Epithelial cell of prostate (primary cell): ENCODE measurements at places on chromosomes 7 and 10.

- no peak for DNase-seq
Observed at GRCh38 chr7:92485974-92486373, 8.2 kb upstream of the ERVW-1 start.

- no peak for DNase-seq
Observed at GRCh38 chr10:56623064-56623463, 262.0 kb upstream of the ZWINT start.

GRCh38 chr7:26398427-26398755, 106.7 kb downstream of the SNX10 start:
- no peak for DNase-seq

DNA sequence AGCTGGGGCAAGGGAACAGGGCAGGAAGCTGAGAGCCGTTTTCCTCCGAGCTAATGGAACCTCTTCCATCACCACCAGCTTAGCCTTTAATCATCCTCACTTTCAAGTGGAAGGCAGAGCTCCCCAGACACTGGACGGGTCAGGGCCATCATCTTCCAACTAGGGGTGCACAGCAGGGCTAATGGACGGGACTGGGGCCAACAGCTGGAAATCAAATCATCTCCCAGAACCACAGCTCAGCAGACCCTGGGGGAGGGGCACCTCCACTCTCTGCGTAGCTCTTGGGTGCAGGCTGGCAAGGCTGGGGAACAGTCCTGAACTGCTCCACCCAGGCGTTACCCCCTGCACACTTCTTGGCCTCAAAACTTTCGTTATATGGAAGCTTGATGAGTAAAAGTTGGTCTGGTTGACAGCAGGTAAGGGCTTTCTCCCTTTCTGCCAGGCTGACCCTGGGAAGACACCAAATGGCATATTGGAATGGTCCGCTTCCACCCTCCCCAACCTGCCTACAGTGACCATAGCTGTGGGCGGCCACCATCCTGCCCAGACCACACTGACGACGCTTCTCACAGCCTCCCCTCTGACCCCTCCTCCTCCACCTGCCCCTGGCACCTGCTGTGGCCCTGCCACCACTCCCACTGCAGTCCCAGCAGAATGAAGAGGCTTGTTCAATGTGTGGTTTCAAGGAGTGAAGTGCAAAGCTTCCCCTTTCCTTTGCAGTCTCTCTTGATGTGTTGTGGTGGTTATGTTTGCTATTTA, 51.7 kb upstream of the RET start:
- DNase-seq: no peak

DNA sequence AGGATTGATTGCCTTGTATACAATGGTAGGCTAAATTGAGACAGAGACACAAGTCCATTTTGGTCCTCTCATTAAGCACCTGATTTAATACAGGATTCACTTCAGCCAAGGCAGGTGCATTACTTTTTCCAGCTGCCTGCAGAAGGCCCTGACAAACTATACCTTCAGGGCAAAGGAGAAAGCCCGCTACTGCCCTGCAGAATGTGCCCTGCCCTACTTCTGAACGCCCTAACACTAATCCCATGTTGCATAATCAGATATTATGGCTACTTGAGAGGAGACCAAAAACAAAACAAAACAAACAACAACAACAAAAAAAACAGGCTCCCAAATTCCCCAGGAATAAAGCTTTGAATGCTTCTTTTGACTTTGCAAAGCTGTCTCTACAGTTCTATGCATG, 116.9 kb upstream of the ABI1 start:
- no peak for DNase-seq

DNA sequence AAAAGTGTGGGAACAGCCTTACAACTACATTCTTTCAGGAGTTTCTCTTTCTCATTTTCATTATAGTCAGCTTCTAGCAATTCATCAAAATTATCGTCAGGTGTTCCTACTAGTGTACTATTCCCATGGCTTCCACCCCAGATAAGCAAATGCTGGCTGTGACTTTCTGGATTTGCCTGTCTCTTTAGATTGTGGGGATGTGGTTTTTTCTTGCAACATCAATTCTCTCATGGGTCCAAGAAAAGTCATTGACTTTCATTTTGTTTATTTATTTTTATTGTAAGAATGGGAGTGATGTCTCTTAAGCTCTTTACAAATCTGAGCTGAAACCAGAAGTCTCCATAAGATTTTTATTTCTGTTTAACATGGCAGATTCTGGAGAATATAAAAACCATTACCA, 349.7 kb upstream of the SEMA3C start:
- no peak for DNase-seq

DNA sequence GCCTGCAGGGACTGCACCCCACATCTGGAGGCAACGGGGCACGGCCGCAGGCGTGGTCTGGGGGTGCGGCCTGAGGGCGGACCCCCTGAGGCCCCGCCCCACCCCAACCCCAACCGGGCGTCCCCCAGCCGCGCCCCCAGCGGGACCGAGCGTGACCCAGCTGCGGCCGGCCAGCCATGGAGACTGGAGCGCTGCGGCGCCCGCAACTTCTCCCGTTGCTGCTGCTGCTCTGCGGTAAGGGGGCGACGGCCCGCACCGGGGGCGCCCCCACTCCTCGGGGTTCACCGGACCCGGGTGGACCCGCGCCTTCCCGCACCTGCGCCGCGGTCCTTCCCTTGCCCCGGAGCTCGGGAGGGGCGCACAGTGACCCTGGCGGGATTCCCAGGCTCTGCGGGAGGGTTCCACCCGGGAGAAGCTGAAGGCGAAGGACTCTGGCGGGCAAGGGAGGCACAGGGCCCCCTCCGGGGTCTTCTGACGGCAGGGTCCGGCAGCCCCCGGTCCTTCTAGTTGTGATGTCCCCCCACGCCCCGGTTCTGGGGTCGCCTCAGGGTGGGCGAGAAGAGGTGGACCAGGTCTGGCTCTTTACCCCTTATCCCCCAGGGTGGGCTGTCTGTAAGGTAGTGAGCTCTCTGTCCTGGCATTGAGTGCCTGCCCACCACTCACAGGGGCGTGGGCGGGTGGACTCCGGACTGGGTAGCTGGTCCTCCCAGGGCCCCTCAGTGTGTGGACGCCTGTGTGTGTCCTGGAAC, at the start of gene RAMP3:
RAMP3 (plus strand) TSS at position 139 of the 749 bp plus-strand sequence; CDS start at position 177, 38 bp downstream.
- DNase-seq: no peak

GRCh38 chr7:2007551-2007950, 225.2 kb downstream of the MAD1L1 start:
- no peak for DNase-seq

GRCh38 chr7:33109005-33109757, at the start of gene RP9:
Gene RP9 (minus strand): TSS chr7:33109404. CDS start chr7:33109372, 32 bp downstream.
- DNase-seq: no peak

- no peak for DNase-seq
Observed at GRCh38 chr7:97006055-97006815, 882 bp downstream of the DLX6 start.

GRCh38 chr10:95397747-95398146, 106.9 kb upstream of the PDLIM1 start:
- no peak for DNase-seq

DNA sequence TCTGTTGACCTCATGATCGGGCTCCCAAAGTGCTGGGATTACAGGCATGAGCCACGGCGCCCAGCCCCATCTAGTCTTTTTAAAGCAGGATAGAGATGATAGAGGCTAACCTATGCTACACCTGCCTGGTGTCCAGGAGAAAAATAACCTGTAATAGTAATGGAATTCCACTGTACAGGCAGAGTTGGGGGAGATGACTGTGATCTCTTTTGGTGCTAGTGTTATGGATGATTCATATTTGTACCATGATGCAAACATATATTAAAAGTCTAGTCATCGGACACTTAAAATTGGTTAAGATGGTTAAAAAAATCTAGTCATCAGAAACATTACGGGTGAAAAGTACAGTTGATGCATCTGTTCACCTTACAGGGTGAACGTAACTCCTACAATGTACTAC, 6.1 kb upstream of the SAR1A start:
- no peak for DNase-seq

DNA sequence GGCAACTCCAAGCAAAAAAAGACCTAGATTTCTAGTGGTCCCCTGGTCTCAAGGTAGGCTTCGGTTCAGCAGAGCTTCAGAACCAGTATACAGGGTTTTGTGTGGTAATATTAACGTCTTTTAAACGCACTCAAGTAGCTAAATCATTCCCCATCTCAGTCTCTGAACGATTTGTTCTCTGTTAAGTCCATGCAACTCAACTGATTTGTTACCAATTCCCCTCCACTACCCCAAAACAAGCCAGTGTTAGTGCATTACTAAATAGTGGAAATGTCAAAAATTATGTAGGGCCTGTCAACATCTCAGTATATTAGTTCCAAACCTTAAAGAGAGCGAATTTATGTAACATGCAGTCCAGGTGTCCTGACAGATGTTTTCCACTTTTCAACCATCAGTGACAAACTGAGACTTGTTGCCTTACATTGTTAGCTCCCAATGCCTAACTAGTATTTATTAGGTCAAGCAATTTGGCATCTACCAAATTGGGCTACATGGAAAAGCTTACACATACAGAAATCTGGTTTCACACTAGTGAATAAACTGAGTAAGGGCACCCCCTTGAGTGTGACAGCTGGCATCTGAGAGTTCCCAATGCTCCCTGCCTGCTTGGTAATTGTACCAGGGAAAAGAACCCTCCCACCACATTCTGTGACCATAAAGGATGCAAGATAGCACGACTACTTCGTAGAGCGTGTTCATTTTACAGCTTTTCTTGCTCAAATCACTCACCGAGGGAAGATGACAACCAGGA, 12.2 kb downstream of the HNRNPA2B1 start:
- DNase-seq: no peak

DNA sequence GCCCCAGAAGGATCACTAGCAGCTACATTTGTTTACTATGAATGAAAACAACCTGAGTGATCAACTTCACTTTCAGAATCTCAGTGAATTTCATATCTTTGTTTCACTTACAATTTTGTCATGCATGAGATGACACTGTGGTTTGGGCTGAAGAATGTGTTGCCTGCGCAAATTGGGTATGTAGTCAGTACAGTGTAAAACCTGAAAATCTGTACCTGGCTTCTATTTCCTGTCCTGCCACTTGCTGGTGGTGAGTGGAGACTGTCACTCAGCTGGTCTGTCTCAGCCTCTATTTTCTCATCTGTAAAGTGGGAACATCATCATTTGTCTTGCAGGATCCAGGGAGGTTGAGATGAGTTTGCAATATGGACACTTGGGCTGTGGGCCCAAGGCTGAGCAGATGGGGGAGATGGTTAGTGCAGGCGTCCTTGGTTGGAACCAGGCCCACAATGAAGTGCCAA, 118.0 kb downstream of the WDFY4 start:
- DNase-seq: no peak

DNA sequence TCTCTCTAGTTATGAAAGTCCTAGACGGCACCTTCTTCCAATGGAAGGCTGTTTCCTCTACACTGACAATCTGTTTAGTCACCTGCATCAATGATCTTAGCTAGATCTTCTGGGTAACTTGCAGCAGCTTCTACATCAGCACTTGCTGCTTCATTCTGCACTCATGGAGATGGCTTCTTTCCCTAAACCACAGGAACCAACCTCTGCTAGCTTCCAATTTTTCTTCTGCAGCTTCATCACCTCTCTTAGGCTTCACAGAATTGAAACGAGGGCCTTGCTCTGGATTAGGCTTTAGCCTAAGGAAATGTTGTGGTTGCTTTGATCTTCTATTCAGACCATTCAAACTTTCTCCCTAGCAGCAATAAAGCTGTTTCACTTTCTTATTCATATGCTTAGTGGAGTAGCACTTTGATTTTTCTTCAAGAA, 24.6 kb downstream of the NAMPT start:
- DNase-seq: no peak

DNA sequence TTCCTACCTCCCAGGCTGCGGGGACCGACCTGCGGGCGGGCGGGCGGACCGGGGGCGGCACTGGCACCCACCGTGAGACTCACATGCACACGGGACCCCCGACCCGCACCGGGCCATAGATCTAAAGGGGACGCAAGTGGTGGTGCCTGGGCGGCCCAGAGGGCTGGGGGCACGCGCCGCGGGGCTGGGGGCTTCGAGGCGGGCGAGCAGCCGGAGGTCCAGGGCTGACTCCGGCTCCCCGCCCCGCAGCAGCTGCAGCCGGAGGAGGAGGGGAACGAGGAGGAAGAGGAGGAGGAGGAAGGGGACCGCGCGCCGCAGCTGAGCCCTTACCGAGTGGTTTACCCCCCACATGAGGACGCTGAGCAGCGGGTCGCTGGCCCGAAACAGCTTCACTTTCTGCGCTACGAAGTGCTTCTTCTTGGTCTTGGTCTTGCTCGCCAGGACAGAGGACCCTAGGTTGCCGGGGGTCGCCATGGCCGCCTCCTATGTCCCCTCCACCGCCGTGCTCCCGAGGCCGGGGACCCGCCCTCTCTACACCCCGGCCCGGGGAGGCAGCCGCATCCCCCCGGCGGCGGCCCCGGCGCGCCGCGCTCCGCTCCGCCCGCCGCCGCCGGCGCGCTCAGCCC, 412 bp downstream of the PIP4K2A start:
- no peak for DNase-seq

GRCh38 chr10:78550090-78550489, 516.4 kb downstream of the RPS24 start:
- no peak for DNase-seq

DNA sequence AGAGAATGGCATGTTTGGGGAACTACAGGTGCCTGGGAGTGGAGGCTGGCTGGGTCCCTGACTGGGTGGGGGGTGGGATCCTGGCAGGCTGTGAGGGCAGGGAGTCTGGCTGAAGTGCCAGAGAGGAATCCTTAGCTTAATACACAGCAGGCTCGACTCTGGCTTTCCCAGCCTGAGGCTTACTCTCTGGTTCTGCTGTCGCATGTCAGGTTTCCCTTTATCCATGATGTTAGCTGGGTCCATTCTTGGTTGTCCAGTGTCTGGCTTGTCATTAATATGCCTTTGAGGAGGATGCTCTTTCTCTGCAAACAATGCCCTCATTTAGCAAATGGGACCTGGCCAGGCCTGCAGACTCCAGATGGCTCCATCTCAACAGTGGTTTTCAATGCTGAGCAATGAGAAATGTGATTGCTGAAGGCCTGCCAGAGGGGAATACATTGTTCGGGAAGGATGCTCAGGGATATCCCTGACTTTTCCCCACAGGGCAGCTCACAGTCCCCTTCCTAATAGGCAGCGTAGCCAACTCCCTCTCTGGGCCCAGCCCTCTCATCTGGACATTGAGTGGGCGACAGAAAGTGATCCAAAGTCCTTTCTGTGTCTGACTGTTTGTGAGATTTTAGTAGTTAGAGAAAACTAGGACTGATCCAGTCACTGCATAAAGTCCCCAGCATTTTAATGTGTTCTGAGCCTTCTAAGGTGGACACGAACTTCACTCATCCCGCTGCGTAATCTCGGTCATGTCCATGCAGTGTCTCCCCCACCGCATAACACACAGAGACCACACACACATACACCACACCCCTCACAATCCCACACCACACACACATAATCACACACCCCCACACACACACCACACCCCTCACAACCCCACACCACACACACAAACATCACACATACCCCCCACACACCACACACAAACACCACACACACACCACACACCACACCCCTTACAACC, 124.9 kb downstream of the ANLN start:
- DNase-seq: no peak

DNA sequence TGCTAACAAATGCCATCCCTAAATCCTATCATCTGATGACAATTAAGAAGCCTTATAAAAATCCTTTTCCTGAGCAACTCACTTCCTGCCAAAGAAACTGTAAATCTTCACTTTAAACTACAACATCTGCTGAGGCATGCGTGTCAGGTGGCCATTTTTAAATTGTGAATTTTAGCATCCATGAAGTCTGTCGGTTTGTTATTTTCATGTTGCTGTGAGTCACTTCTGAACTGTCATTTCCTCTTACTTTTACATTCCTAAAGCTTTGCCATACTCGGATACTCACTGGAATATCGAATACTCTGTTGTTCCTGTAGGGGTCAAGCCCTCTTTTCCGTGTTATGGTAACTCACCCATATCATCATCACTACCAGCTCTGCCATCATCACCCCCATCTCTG, 34.3 kb upstream of the TMEM26 start:
- no peak for DNase-seq
